ENCODE measurements at places on chromosomes 13 and 19. TPM values are rescaled to one million over a fixed set of nuclear protein-coding genes. Genes with fewer than 3 reads are reported as not detected.

Gene HIF3A
- not detected for total RNA-seq

Gene CACNG6
- total RNA-seq: not detected

Gene ZNF625
- total RNA-seq: 3.2 TPM

DNA sequence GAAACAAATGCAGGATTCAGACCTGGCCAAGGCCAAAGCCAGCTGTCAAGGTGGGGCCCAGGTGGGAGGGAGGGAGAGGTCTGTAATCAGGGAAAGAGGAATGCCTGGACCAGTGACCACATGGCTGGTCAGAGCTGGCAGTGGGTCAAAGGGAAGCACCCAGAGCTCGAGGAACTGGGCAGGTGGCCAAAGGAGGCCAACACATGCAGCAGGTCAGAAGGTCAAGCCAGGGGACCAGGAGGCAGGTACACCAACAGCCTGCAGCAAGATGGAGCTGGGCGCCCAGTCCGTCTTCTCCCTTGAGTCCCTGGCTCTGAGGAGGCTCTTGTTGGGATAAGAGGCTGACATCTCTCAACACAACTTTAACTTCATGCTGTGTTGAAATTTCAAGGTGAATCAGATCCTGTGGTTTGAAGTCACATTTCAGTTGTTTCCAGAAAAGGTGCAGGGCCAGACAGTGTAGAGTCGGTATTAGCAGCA lies 17.1 kb downstream of the GPATCH1 start:
- DNase-seq: no peak

- no peak for DNase-seq
Measured at GRCh38 chr19:35566738-35567137, 3.3 kb upstream of the ATP4A start.

DNA sequence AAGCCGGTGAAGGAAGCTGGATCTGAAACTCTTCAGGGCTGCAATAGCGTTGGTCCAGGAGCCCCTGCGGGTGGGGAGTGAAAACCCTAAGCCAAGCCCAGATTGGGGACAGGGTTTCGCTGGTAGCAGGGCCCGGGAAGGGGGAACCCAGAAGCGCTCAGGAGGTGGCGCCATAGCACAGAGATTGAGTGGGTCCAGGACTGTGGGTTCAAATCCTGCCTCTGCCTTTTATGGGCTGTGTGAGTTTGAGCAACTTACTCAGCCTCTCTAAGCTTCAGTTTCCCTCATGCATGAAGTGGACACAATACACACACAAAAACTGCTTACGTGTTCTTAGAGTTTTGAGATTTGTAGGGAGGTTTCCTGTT lies 8.3 kb upstream of the SYCN start:
- DNase-seq: peak; percentile 24

Measured in GM23248 (cell line).